Non-pigmented ciliary epithelial cell (primary cell): ENCODE measurements at places on chromosomes 4 and X.
A peak's percentile ranks its signal among the peaks of the same experiment; 100 is the strongest.

DNA sequence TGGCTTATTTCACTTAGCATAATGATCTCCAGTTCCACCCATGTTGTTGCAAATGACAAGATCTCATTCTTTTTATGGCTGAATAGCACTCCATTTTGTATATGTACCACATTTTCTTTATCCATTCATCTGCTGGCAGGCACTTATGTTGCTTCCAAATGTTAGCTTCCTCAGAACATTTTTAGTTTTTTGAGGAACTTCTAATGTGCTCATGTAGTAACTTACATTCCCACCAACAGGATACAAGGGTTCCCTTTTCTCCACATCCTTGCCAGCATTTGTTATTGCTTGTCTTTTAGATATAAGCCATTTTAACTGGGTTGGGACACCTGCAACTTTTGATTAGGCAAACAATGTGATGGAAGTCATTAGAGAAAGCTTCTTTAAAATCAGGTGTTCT, 454.2 kb downstream of the NLGN4X start:
- no peak for DNase-seq

DNA sequence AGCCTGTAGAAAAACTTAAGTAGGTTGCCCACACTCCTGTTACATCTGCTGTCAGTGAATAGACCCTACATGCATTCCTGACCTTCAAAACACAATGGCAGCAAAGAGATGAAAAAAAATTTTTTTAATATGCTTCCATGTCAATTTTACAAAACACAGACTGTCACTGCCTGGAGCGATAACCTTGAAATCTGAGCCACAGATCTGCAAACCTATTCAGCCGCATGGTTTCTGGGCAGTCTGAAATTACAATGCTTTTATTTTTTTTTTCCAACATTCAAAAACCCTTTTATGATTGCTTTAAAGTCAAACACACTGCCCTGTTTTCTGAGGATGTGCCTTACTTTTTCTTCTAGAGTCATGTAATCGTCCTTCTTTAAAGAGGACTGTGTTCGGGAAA, 264.9 kb upstream of the PUDP start:
- no peak for DNase-seq

GRCh38 chrX:106415276-106415895, 196.4 kb upstream of the RADX start:
- DNase-seq, result no peak

DNA sequence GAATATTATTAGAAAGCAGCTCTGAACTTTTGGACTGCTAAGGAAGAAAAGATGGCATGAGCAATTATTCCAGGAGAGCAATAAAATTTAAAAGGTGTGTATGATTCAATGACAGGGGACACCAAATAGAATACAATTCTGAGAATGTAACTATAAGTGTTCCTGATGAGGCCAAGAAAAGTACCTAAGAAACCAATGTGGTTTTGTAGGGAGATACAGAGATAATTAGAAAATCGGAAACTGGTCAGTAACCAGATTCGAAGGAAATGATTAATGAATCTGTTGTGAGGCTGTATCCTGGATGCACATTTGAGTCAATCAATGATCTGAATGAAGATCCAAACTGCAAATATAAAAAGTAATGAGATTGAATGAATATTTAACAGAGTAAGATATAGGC, 6.0 kb downstream of the NOA1 start:
- no peak for DNase-seq

DNA sequence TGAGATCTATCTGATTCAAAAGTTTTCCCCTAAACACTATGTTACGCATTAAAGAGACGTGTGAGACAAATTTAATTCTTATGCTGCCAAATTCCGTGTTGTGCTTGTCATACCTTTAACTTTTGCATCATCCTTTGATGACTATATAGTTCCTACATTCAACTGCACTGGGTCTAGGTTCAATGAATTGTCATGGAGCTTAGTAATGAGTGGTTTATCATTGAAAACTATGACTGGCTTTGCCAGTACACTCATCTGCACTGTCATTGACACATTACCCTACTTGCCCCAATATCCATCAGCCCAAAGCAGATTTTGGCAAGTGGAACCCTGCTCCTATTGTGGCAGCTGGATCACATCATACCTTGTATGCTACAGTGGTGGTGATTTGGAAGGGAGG, 882.9 kb upstream of the SLIT2 start:
- no peak for DNase-seq

DNA sequence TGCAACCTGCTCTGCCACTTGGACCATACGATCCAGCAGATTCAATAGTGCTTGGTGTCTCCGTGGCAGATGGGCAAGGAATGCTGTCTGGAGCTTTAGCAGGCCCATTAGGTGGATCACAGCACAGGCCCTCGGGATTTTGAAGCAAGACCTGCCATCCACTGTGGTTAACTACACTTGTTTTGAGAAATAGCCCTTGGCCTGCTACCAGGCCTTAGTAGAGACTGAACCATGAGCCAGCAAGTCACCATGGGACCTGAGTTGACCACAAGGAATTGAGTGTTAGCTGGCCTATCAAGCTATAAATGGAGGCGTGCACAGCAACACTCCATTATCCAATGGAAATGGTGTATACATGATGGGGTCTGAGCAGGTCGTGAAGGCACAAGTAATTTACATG, 14.5 kb upstream of the LDB2 start:
- no peak for DNase-seq

GRCh38 chr4:171157462-171158082, 655.6 kb upstream of the GALNTL6 start:
- DNase-seq, result no peak

GRCh38 chr4:143858456-143858855, 46.9 kb downstream of the GYPE start:
- DNase-seq, result peak; percentile 4

GRCh38 chrX:68717196-68717595, 69.7 kb downstream of the STARD8 start:
- no peak for DNase-seq

DNA sequence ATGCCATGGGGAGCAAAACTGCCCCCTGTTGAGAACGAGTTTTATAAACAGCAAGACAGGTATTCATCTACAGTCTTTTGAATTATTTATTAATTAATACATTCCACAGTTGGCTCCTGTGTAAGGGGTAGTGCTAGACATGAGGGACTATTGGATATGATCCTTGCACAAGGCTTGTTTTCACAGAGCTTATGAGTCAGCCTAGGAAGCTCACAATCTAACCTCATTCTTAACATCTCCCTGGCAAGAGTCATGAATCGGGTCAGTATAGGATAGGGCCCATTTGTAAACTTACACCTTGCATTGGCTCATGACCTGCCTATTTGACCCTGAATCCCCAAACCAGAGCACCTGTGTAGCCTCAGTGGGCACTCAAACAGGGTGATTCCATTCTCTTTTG, 209.1 kb upstream of the HCCS start:
- DNase-seq, result no peak

DNA sequence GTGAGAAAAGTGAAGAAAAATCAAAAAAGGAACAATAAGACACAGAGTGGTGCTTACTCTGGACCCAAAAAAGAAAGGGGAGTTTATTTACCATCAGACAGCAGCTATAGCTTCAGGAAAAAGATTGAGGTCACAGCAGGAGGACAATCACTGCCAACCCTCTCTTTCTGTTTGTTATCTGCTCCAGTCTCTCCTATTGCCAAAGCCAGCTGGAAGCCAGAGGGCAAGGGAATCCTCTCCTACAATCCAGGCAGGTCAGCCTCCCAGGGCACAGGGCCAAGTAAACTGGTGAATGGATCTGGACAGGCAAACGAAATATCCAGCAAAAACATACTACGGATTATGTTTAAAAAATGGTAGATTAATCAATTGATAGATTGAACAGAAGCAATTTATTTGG, 306.9 kb upstream of the SLIT2 start:
- no peak for DNase-seq

DNA sequence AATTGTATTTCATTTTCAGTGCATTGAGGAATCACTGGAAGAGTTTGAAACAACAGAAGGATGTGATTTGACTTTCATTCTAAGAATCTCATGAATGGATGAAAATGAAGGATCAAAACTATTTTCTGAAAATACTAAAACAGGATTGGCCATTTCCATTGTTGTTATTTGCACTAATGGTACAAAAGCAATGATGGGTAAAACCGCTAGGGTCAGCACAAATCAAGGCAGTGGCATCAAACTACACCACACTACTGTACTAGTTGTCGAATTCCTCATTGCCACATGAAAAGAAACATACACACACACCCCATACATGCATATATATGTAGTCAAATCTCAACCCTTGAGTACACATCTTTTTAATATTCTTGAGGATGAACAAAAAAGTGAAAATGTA, 24.7 kb upstream of the CENPVL3 start:
- DNase-seq, result no peak

DNA sequence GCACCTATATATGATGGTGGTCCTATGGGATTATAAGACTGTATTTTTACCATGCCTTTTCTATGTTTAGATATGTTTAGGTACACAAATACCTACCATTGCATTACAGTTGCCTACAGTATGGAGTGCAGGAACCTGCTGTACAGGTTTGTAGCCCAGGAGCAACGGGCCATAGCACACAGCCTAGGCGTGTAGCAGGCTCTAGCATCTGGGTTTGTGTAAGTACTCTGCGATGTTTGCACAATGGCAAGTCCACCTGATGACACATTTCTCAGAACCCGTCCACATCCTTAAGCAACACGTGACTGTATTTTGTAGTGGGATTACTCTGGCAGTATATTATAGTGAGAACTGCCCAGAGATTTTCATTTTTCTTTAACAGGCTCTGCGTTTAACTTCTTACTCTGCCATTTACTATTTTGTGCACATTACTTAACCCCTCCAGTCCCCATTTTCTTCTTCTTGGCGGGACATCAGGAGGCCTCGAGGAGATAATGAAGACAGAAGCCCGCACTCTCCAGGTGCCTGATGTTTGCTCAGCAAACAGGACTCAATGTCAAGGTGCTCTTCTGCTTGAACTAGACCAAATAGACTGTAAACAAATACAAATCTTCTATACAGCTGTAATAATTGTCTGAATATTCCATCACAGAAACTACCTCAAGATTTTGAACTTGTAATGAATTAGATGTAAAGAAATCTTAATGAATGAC, 102.0 kb upstream of the PDLIM3 start:
- DNase-seq, result no peak

DNA sequence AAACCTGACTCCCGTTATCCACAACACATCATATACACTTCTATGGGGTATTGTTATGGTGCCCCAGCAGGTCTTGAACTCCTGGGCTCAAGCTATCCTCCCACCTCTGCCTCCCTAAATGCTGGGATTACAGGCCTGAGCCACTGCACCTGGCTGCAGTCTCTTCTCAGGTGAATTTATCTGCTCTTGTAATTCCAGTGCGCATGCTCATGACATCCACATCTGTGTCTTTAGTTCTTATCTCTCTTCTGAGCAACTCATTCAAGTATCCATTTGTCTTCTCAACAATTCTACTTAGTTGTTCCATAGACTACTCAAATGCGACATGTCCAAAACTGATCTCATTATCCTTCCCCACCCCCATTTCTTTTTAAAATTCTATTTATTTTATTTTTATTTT, 20.5 kb upstream of the MID2 start:
- DNase-seq, result no peak

GRCh38 chr4:61514991-61515390, 314.9 kb downstream of the ADGRL3 start:
- no peak for DNase-seq

- no peak for DNase-seq
Measured at GRCh38 chr4:83170952-83171399, 56.4 kb upstream of the PLAC8 start.

DNA sequence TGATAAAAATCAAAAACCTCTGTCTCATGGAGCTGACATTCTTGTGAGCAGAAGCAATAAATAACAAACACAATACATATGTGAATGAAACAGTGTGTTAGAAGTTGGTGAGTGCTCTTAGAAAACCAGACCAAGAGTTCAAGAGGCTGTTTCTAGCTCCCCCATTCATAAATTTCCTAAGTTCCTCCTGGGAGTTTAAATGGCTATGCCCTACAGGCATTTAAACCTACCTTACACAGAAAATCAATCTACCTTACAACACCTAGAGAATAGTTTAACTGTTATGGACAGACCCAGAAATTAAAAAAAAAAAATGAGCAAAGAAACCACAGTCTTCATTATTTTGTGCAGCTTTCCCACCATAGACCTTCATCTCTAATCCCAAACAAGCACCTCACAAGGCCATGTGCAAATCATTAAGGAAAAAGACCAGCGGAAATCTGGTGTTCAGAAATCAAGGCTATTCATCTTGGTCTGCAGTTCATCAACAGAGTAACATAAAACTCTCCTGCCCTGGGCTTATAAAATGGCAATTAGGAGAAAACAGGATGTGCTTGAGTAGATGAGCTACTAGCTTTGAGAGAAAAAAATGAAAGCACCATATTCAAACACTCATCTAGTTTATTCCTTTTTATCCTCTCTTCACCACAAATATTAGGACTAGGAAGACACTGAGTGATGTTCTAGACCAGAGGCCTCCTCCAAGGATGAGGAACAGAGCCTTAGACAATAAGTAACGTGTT, 147.2 kb downstream of the SHROOM3 start:
- no peak for DNase-seq

GRCh38 chrX:5388087-5388486, 840.6 kb downstream of the NLGN4X start:
- no peak for DNase-seq

GRCh38 chr4:94221916-94222315, 14.3 kb downstream of the SMARCAD1 start:
- no peak for DNase-seq

DNA sequence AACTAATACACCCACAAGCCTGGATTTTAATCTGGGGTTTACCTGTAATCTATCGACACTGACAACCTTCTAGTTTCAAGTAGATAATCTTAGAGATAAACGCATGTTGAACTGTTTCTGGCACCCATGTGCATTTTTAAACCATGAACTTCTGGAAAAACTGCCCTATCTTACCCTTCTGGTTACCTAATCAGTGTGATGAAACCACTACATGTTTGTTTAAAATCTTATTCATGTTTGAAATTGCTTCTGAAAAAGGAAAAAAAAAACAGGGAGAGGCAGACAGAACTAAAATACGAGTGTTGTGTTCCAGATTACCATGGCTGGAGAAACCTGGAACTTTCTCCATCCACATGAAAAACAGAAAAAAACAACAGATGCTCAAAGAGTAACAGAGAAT, 139.3 kb downstream of the MID1IP1 start:
- no peak for DNase-seq

DNA sequence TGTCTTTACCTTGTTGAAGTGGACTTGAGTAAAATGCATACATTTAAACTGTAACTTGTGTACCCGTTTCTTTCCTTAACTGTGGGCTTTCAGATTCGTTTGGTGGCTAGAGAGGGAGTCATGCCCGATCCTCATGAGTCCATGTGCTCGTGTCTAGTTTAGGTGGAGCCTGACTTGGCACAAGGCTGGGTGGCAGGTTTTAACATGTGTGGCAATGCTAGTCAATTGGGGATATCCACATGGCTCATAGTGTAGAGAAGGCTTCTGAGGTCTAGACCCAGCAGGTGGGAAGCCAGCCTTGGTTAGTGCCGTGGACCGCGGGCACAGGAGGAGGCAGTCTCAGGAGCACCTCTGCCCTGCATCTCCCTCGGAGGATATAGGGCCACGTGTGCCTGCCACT, 48.5 kb upstream of the CLCN4 start:
- no peak for DNase-seq
